ENCODE measurements at places on chromosomes 3 and 15.

- DNase-seq, result peak; percentile 97
These were observed at the start of gene KPNA4 for GRCh38 chr3:160565442-160566403. Gene KPNA4 (minus strand): TSS chr3:160565571. CDS start chr3:160565282, 289 bp downstream.

GRCh38 chr15:87671289-87671688, 585.2 kb downstream of the NTRK3 start:
- no peak for DNase-seq

- DNase-seq, result no peak
These were observed 249.1 kb downstream of the IL5RA start for GRCh38 chr3:2861120-2861519.

GRCh38 chr15:70412794-70413193, 315.1 kb upstream of the TLE3 start:
- DNase-seq, result no peak

GRCh38 chr3:183158113-183158512, 4.4 kb downstream of the LAMP3 start:
- no peak for DNase-seq

DNA sequence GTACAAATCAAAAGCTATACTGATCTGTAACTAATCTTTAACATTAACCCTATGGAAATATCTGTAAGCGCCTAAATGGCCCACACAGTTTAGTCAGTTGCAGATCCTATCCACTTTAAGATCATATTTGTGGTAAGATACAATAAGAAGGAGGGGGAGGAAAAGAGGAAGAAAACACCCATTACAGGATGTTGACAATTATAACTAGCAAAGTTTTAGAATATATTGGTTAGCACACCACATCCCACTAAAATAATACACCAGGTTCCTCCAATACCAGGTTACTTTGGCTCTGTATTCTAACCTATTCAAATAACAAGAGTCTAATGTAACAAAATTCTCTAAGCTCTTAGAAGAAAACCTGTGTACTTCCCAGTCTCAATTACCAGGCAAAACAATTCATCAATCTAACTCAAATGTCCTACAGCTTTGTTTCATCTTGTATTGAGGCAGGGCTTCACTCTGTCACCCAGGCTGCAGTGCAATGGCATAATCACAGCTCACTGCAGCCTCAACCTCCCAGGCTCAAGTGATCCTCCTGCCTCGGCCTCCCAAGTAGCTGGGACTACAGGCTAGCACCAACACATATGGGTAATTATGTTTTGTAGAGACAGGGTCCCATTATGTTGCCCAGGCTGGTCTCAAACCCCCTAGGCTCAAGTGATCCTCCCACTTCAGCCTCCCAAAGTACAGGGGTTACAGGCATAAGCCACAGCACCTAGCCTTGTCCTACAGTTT, 4.2 kb downstream of the SLC4A7 start:
- DNase-seq, result peak; percentile 83

GRCh38 chr15:66231394-66232266, 21.9 kb downstream of the MEGF11 start:
- DNase-seq, result no peak

- DNase-seq, result no peak
These were observed 87.5 kb downstream of the RORA start for GRCh38 chr15:61141497-61142125.

- DNase-seq, result no peak
These were observed 212.6 kb downstream of the ZNF621 start for GRCh38 chr3:40737343-40737742.

DNA sequence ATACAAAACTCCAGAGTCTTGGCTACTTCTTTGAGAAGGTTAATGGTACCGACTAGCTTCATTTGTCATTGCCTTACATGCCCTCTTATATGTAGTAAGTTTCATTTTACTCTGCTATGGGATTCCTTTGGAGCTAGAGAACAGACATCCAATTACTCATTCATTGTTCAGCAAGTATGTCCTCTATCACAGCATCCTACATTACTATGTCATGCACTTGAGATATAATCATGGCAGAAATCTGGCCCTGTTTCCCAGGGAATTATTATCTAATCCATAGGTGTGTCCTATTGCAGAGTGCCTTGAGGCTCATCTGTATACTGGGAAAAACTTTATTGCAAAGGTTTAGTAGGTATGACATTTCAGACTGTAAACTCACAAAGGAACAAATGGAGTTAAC, 333.1 kb upstream of the NECTIN3 start:
- no peak for DNase-seq

DNA sequence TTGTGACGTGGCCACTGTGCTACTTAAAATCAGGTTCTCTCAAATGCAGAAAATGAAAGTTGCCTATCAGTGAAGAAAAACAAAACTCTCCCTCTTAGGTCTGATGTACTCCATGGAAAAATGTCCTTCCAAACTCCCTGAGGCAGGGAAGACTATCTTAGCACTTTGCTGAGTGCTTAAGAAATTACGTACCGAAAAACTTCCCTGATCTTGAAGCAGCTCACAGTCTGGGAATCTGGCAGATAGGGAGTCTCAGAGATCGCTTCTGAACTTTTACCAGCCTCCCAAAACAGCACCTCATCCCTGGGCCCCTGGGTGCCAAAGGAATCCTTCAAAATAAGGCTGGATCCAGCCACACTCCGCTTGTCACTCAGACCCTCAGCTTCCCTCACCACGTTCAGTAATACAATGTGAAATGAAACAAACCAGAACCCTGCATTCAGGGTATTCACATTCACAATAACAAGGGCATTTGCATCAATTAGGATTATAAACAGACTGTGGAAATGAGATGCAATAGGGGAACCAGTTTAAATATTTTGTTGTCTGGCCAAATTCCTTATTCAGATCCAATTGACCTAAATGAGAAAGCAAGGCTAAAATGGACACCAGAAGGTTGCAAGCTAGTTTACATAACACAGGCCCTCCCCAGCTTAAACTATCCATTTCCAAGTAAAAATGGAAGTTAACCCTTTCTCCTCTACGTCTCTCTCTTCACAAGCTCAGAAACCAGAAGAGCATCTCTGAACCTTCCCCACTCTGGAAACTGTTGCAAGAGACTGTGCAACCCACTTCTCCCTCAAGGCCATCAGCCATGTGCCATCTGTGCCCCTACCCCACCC, 20.9 kb downstream of the OSBPL10 start:
- no peak for DNase-seq

- no peak for DNase-seq
These were observed 19.9 kb upstream of the C3orf62 start for GRCh38 chr3:49296781-49297411.

DNA sequence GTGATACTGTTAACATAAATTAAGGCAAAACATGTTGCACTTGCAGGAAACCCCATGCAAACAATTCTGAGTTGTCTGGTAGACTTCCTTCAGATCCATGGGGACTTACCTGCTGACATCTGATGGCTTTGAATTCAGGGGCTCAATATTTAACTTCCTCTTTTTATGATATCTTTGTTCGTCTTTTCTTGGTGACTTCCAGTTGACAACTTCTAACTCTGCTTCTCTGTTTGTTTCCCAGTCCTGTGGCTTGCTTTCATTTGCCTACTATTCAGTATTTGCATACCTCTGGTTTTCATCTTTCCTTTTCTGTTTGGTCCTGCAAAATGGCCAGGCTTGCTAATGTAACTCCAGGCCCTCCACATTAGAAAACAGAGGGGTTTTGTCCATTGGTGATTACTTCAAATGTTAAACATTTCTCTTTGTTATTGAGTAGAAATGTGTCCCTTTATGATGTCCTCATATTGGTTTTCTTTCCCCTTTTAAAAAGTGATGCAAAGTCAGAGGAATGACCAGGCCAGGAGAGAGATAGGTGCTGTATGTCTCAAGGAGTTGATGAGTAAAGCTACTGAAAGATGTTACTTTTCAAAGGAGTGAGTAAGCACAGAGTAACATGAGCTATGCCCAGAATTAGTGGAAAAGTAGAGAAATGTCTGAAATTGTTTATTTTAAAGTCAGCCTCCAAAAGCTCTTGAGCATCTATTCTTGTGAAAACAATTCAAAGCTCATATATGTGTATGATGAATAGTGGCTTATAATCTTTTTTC, 335.9 kb downstream of the LPP start:
- no peak for DNase-seq

GRCh38 chr15:88624156-88624970, 3.2 kb downstream of the AEN start:
- no peak for DNase-seq

DNA sequence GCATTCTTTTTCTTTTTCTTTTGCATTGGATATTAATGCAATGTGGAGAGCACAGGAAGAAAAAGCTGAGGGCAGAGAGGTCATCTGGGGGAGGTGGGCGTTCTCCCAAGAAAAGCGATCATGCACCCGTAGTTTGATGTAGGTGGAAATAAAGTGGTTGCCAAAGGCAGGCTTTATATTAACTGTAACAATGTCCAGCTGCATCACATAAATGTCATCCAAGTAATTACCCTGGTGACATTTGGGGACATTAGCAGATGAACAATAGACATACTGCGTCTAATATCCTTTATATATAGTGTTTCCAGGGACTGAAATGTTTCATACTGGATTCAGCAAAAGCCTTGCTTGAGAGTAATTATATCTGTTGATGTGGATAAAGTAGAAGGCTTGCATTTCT, 135.5 kb downstream of the CNTN6 start:
- no peak for DNase-seq

- DNase-seq, result peak; percentile 47
These were observed 21.2 kb upstream of the CRBN start for GRCh38 chr3:3200632-3201212.

DNA sequence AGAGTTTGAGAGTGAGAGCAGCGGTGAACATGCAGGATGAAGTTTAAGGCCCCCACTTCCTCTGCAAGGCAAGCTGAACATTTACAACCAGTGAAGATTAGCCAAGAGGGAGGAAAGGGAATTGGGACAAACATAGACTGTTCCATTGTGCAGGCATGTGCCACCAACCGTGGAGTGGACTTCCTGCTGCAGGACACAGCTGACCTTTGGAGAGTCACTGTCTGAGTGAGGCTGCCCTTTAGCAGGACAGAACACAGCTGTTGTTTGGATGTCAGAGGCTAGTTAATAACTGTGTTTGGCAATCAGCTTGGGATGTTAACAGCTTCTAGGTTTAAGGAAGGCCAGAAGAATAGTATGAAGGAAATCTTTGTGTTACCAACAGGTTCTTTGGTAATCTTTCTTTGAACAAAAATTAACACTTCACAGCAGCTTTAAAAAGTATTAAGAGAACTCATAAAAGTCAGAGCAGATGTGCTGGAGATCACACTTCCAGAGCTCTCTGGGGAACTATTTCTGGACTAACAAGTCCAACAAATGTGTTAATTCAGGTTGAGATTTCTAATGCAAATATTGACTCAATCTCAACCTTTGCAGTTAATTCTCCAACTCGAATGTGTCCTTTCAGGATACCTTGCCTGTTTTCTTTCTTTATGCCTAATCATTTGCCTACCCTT, 31.4 kb downstream of the CTDSPL start:
- DNase-seq, result peak; percentile 20

DNA sequence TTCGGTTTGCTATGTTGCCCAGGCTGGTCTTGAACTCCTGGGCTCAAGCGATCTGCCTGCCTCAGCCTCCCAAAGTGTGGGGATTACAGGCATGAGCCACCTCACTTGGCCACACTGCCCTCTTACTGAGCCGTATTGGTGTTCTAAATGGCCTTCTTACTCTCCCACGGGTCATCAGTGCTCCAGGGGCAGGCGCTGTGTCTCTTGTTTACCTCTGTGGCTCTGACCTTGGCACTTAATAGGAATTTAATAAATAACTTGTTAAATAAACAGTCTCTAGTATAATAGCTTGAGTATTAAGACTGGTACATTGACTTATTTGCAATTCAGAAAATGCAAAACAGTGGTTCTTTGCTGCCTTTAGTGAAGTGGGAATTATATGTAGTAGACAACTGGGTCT, 13.7 kb downstream of the FLNB start:
- no peak for DNase-seq

GRCh38 chr3:15638193-15638890, 36.8 kb downstream of the BTD start:
- DNase-seq, result no peak

DNA sequence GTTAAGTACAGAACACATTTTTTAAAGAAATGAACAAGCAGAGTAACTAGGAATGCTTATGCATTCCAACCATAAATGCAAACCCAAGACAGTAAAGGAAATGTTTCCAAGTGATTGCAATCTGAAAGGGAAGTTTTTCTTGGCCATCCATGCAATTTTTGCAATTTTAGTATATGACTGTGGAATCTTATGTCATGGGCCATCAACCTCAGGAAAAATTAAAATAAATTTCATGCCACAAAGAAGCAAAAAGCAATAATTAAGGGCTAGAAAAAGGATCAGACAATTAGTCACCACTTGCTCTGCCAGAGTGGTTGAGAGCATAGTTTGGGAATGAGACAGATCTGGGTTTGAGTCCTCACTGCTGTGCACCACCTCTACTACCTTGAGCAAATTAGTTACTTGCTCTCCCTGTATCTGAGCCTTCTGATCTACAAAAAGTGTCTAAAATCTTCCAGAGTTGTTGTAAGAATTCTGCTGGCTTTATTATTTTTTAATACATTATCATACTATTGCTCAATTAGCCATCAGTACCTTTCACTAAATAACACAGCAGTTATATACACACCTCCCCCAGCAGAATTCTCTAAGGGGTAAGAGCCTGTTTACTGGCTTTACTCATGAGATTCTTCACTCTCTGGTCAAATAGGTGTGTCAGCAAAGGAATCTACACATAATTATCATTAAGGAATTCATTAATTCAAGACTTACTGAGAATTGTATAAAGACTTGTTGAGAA, 49.7 kb upstream of the FBN1 start:
- DNase-seq, result no peak

DNA sequence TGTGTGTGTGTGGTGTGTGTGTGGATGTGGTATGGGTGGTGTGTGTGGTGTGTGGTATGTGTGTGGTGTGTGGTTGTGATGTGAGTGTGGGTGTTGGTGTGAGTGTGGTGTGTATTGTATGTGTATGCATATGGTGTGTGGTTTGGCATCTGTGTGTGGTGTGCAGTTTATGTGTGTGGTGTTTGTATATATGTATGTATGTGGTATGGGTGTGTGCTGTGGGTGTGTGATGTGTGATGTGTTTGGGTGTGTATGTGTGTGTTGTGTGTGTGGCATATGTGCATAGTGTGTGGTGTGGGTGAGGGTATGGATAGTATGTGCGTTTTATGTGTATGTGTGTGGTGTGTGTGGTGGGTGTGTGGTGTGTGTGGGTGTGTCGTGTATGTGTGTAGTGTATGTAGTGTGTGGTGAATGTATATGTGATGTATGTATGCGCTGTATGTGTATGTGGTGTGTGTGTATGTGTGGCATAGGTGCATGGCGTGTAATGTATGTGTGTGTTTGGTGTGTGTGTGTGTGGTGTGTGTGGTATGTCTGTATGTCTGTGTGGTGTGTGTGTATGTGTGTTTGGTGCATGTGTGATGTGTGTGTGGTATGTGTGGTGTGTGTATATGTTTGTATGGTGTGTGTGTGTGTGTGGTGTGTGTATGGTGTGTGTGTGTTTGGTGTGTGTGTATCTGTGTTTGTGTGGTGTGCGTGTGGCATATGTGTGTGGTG, 58.0 kb downstream of the EFCAB12 start:
- no peak for DNase-seq

DNA sequence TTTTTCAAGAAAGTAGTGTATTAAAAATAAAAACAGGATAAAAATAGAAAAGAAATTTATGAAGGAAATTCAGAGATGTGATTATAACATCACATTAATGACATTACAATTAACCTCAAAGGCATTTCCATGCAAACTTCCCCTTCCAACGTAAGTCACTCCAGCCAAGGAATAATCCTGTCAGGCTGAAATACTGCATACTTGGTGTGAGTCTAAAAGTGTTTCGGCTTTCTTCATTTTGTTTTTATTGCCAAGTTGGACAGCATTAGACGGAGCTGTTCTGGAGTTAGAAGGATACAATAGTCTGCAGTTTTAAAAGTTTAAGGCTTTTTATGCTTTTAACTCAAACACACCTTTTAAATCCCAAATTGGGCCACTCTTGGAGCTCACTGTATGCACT, 435.0 kb downstream of the MECOM start:
- no peak for DNase-seq

- DNase-seq, result no peak
These were observed 61.3 kb downstream of the ERC2 start for GRCh38 chr3:56406826-56407515.
